Suppressor macrophage (primary cell): ENCODE measurements at places on chromosomes 5 and 9.
A peak's percentile ranks its signal among the peaks of the same experiment; 100 is the strongest.

DNA sequence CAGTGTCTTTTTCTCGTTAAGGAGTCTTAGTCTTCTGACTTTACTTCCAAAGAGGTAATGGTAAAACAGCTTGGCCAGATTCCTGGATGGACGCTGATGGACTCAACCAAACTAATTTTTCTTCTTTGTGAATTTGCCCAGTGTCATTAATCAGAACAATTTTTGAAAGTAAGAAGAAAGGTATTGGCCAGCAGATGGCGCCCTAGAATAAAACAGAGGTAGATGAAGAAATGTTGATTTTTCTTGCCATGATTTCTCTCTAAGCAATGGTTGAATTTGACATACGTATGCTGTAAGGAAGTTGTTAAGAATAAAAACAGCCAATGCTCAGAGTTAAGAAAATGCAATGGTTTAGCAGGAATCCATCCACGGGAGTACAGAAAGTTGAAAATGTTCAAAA lies 500.0 kb downstream of the DIRAS2 start:
- peak; percentile 61 for DNase-seq

DNA sequence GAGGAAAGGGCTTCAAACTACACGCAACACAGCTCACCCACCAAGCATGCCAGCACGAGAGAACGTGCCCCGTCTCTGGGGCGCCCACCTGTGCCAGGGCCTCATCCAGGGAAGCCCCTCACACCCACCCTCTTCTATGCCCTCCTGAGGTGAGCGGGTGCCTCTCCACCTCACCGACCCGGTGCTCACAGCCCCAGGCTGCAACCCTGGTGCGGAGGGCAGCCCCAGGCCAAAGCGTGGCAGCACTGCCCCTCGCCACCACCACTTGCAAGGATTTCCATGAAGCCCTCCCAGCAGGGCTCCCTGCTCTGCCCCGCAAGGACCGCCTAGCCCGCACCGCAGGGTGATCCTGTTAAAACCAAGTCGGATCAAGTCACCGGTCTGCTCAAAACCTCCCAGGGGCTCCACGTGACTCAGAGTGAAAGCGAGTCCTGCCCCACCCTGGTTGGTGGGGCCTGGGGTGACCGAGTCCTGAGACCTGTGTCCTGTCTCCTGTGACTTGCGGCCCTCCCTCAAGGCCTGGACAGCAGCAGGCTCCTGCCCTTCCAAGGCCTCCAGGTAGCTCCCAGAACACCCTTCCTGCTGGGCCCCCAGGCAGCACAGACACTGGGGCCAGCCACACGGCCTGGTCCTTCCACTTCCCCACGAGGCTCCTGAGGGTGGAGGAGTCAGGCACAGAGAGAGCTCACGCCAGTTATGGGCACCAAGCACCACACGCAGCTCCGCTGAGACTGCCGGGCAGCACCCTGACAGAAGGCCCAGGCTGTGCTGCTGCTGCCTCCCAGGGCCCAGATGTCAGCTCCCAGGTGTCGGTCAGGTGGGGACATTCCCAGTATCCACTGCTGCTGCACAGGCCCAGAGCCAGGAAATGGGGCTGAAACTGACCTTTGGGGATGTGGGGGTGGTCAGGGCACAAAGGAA lies 12.7 kb downstream of the BRD3 start:
- no peak for DNase-seq

GRCh38 chr5:135073761-135074345 lies 39.8 kb upstream of the PITX1 start:
- no peak for DNase-seq

DNA sequence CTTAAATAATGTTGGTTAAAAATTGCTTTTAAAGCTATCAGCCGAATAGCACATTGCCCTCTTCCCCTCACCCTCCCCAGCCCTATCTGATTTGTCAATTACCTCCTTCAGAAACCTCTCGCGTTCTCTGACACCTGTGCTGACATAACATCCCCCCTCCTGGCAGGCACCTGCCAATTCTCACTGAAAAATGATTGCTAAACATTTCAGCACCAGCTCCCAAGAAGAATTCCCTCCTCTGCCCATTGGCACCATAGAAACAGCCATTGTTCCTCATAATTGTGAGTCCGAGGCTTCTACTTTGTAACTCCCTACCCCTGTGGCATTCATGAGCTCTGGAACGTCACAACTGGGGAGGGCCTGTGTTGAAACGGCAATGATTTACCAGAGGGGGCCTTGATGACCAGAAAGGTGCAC lies 20.2 kb downstream of the CDH6 start:
- no peak for DNase-seq

GRCh38 chr9:14542071-14542470 lies 151.2 kb downstream of the ZDHHC21 start:
- DNase-seq = no peak
